Stimulated activated naive B cell treated with anti-CD40 and anti-IgM and Interleukin-4, amounts not matched to agents 10 μg/mL and 1 μg/mL and 100 μg/mL, for 72 hours (primary cell): ENCODE measurements at places on chromosomes 12 and 14.

DNA sequence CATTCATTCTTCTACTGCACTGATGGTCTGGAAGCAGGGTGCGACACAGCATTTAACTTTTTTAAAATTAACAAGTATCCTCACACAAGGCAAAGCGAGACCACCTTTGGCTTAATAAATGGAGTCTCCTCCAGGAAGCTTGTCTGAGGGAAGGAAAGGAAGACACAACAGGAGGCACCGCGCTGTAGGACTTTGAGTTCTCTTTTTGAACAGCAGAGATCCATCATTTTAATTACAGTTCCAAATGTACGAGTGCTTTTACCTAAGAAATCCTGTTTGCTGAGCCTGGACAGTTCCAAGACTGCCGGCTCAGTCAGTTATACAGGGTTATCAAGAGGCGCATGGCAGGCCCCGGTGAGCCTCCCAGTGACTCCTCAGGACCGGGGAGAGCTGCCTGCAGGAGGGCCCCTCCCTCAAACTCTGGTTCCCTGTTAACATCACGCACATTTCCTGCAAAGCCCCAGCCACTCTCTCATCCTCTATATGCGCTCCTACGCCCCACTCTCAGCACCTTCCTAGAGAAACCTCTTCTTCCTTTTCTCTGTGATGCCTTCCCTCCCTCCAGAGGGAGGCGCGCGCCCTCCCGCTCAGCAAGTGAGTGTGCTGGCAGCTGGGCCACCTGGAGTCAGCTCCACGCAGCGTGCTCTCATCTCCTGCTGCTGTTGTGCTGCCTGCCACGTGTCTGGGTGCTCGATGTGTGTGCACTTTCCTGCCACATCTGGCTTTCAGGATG lies 46.1 kb downstream of the STX2 start:
- DNase-seq = no peak

- no peak for DNase-seq
Measured at GRCh38 chr12:57822392-57823130, 4.0 kb upstream of the AVIL start.

DNA sequence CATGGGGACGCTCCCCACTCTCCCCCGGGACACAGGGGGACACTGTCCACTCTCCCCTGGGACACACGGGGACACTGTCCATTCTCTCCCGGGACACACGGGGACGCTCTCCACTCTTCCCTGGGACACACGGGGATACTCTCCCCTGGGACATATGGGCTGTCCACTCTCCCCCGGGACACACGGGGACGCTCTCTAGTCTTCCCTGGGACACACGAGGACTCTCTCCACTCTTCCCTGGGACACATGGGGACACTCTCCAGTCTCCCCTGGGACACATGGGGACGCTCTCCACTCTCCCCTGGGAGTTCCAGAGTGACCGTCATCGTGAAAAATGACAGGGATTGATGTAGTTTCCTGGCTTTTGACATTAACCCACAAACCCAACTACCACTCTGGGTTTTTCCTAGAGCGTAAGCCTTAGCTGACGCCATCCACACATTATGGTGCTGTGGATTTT lies 3.0 kb upstream of the P2RX2 start:
- DNase-seq = no peak

- DNase-seq = no peak
Measured at GRCh38 chr14:102878174-102878969, 44.1 kb upstream of the AMN start.

- DNase-seq = peak; percentile 64
Measured at GRCh38 chr12:31773867-31774266, 45.0 kb upstream of the AMN1 start.

DNA sequence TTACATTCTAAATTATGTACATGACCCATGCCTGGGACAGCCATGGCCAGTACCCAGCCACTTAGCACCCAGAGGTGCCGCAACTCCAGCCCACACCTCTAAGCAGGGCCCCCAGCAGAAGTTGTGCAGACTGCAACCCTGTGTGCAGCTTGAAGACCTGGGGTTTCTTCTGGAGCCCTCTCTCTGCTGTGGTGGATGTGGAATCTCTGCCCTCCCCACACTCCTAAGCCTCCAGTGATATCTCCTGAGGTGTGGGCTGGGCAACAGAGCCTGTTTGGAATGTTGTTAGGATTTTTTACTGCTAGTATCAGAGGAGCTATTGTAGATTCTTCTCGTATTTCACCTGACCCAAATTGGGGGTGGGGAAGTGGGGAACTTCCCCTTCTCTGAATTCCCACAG lies 59.4 kb upstream of the TUNAR start:
- no peak for DNase-seq

GRCh38 chr14:67778792-67779191 lies 37.6 kb downstream of the ZFYVE26 start:
- no peak for DNase-seq

DNA sequence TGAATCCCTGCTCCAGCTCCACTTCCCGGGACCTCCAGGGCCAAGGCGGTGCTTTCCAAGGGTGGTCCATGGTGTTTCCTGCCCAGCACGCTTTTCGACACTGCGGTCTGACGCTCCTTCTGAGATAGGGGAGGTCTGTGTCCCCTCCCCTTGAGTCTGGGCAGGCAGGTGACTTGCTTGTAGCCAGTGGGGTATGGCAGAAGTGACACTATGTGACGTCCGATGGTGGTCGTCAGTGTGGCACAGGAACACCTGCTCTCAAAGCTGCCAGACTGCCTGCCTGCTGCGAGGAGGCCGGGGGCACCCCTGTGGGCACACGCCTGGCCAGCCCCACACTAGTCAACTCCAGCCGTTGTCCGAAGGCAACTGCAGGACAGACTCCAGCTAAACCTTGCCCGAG lies 16.0 kb upstream of the TRAF3 start:
- no peak for DNase-seq

GRCh38 chr12:122162976-122163375 lies 11.0 kb downstream of the IL31 start:
- DNase-seq = no peak

DNA sequence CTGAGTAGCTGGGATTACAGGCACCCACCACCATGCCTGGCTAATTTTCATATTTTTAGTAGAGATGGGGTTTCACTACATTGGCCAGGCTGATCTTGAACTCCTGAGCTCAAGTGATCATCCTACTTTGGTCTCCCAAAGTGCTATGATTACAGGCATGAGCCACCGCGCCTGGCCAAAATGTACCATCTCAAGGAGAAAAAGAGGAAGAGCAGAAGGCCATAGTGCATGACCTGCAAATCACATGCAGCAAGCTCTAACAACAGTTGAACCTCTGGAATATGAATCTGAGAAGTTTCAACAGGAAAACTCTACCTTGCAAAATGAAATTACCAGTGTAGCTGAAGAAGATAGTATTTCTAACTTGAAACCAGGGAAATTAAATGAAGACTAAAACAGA lies 17.1 kb upstream of the SERPINA1 start:
- no peak for DNase-seq

DNA sequence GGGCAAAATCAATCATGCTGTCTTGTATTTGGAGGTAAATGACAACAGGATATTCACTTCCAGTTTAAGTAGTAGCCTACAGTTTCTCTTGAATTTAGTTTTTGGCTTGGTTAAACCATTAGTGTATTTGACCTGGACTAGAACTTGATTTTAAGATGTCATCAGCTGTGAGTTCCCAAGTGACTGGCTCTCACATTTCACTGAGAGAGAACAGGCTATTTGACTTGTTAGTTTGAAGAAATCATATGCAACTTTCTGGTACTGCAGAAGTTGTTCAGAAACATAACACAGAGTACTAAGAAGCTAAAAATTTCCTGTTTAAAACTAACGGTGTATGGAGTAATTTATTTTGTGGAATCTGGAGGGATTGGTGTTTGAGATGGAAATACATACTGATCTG lies 22.3 kb downstream of the MNAT1 start:
- DNase-seq = no peak

DNA sequence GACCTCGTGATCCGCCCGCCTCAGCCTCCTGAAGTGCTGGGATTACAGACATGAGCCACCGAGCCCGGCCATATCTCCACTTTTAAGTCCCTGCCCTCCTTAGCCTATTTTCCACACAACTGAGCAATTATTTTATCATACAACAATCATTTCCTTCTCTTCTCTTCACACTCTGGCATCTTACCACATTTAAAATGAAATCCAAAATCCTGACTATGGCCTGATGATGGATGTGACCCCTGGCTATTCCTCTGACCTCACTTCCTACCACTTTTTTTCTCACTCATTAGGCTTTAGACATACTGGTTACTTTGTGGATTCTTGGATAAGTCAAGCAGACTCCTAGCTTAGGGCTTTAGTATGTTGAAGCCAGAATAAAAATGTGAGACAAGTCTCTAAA lies 21.9 kb upstream of the EID3 start:
- no peak for DNase-seq

- no peak for DNase-seq
Measured at GRCh38 chr12:55692631-55693322, 14.9 kb downstream of the ITGA7 start.

- DNase-seq = no peak
Measured at GRCh38 chr12:77835969-77836368, 5.3 kb downstream of the NAV3 start.

DNA sequence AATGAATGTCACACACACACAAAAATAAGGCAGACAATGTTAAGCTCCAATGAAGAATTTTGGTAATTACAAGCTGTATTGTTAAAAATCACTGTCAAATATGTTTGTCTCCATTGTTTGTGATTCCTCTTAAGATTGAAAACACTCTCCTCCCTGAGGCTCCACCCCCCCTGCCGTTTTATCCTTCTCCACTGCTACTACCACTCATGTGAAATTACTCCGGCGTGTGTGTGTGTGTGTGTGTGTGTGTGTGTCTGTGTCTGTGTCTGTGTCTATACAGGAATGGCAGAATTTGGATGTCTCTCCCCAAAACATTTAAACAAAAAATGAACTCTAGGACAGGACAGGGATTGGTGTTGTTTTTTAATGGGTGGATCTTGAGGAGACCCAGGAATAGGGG lies 365.1 kb upstream of the DIO2 start:
- no peak for DNase-seq

GRCh38 chr12:109968032-109968420 lies 28.1 kb downstream of the GIT2 start:
- no peak for DNase-seq

DNA sequence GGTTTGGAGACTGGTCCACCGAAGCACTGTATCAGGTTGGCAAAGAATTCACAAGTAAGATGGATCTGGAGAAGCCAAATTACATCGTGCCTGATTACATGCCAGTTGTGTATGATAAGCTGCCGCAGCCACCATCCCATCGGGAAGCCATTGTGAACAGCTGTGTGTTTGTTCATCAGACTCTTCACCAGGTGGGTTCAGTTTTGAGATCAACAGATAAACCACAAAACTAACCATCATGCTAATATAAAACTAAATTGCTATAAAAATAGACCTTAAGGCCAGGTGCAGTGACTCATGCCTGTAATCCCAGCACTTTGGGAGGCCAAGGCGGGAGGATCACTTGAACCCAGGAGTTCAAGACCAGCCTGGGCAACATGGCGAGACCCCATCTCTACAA lies 58.9 kb downstream of the HSP90AA1 start:
- DNase-seq = no peak

DNA sequence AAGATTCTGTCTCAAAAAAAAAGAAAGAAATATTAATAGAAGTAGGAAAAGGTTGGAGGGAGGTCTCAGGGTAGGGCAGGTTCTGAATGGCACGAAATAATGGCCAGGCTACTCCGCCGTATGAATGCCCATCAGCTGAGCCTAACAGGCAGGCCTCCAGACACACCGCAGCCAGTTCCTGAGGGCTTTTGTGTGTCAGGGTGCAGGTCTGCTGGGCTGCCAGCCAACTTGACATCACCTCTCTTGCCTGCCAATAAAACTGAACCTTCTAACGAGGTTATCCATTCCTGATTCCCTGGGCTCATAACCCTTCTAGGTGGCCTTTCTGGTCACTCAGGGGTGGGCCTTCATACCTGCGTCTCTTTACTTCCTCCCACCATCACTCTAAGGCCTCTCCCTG lies 3.0 kb downstream of the IFI27 start:
- DNase-seq = no peak

DNA sequence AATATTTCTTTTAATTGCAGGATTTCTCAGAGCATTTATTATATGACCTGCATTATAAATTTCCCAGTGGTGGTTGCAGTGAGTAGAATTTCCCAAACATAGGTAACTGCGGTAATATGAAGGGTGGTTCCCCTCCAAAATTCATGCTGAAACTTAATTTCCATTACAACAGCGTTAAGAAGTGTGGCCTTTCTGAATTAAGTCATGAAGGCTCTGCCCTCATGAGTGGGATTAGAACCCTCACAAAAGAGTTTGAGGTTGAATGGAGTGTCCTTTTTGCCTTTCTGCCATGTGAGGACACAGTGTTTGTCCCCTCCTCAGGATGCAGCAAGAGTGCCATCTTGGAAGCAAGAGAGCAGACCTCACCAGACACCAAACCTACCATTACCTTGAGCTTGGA lies 233.6 kb downstream of the KTN1 start:
- DNase-seq = no peak

- DNase-seq = peak; percentile 90
Measured at GRCh38 chr14:24095271-24096068, 1.4 kb downstream of the PCK2 start.

GRCh38 chr12:34371050-34371449 lies 348.8 kb downstream of the ALG10 start:
- no peak for DNase-seq

DNA sequence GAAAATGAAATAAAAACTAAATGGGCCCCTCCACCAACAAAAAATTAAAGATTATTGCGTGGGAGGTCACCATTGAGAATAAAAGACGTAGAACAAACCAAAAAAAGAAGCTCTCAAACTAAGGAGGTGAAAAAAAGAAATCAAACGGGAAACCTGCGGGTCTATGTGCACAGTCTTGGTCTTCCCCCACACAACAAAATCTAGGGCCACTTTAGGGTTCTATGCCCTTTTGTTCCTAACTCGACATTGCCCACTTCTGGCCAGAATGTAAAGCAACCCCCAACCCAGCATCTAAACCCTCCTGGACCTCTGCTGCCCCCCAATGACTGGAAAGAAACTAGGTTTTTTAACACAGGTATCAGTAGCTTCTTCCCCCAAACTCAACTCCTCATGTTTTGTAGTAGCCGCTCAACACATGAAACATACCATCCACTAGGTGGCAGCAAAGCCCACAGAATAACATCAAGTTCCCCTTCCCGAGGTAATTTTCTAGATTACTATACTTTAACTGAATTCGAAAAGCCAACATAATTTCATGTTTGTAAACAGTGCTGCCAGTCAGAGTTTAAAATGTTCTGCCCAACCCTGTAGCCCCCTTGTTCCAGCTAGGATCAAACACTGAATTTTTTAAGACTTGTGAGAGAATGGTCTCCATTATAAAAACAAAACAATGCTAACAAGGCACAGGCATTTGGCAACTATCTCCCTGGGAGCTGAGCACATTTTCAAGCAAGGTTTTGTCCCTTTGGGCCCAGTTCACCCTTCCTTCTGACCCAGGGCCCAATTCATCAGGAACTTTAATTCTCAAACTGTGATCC lies 18.7 kb downstream of the DAD1 start:
- peak; percentile 89 for DNase-seq

GRCh38 chr12:20188930-20189653 lies 179.2 kb upstream of the PDE3A start:
- no peak for DNase-seq

GRCh38 chr12:45582536-45582935 lies 147.0 kb upstream of the ARID2 start:
- no peak for DNase-seq

- no peak for DNase-seq
Measured at GRCh38 chr12:115043079-115043478, 359.1 kb upstream of the TBX3 start.

GRCh38 chr12:12510141-12510540 lies 52.5 kb downstream of the DUSP16 start:
- DNase-seq = no peak
